ENCODE measurements at places on chromosomes 6 and 20.
A peak's percentile ranks its signal among the peaks of the same experiment; 100 is the strongest.

- no peak for DNase-seq
Measured at GRCh38 chr6:105780146-105780860, 305.8 kb upstream of the PRDM1 start.

DNA sequence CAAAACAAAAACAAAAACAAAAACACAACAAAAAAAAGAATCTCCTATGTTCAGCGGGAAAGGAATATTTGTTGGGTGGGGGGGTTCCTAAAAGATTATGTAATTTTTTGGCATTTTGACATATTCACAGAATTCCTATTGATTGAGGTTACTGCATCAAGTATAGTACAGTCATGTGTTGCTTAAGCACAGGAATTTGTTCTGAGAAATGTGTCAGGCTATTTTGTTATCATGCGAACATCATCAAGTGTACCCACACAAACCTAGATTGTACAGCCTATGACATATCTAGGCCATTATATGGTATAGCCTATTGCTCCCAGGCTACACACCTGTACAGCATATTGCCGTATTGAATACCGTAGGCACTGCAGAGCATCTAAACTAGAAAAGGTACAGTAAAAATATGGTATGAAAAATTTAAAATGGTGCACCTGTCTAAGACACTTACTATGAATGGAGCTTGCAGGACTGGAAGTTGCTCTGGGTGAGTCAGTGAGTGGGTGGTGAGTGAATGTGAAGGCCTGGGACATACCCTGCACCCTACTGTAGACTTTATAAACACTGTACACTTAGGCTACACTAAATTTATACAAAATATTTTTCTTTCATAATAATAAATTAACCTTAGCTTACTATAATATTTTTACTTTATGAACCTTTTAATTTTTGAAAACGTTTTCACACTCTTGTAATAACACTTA is 110.6 kb downstream of the CDKAL1 start:
- DNase-seq, result peak; percentile 18

GRCh38 chr6:37092923-37093727 is 76.8 kb upstream of the PIM1 start:
- DNase-seq, result peak; percentile 60

GRCh38 chr6:14085176-14085787 is 32.3 kb upstream of the CD83 start:
- DNase-seq, result no peak

GRCh38 chr20:17225851-17226409 is 910 bp upstream of the PCSK2 start:
- no peak for DNase-seq

DNA sequence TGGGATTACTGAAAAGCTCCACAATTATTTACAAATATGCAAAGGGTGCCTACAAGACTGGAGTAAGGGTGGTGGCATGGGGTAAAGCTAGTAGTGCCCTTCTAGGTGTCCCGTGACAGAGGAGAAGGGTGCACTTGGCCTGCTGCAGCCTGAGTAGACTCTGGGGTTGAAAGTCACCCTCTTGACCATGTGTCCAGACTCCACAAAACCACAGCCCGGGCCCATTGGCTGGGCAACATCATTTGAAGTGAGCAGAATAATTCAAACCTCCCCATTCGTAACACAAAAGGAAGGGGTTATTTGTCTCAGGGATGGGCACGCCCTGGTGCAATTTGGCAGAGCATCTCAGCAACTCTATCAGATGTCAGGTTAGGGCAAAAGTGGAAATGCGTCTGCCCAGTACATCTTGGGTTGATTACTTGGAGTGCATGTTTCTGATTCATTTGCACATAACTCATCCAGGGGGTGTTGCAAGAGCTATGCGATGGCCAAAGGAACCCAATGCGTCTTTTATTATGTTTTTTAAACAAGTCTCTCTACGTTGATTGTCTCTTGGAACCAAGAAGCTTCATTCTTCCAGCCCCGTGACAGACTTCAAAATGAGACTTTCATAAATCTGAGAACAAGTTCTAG is 56.7 kb downstream of the ISM1 start:
- DNase-seq, result no peak
